Stimulated activated naive CD4-positive, alpha-beta T cell treated with Interleukin-2 at 50 U/mL for 16 hours (primary cell): ENCODE measurements at places on chromosomes 1 and 21.

DNA sequence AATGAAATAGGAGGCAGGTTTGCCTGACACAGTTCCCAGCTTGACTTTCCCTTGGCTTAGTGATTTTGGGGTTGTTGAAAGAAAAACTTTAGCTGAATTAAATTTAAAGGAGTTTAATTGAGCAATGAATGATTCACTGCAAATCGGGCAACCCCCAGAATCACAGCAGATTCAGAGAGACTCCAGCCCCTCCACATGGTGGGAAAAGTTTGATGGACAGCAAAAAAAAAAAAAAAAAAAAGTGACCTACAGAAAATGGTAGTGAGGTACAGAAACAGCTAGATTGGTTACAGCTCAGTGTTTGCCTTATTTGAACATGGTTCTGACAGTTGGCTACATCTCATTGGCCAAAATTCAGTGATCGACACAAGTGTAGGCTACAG, 12.6 kb upstream of the IFNAR2 start:
- DNase-seq = no peak

- DNase-seq = no peak
Measured at GRCh38 chr1:73744985-73745384, 453.0 kb downstream of the LRRIQ3 start.

GRCh38 chr1:188043536-188044245, 1214.9 kb downstream of the PLA2G4A start:
- DNase-seq = no peak

GRCh38 chr1:113659556-113659955, 99.7 kb downstream of the PHTF1 start:
- DNase-seq = no peak

- no peak for DNase-seq
Measured at GRCh38 chr1:158675563-158676323, 10.8 kb downstream of the SPTA1 start.

GRCh38 chr21:37849506-37850102, 66.7 kb downstream of the KCNJ6 start:
- no peak for DNase-seq

- DNase-seq = peak; percentile 35
Measured at GRCh38 chr1:2528966-2529783, 888 bp downstream of the HES5 start.

GRCh38 chr1:186518395-186518794, 57.5 kb upstream of the PDC start:
- DNase-seq = no peak

GRCh38 chr1:39395357-39395831, 96.0 kb upstream of the BMP8A start:
- no peak for DNase-seq

- DNase-seq = no peak
Measured at GRCh38 chr1:182707122-182707521, 22.7 kb upstream of the RGS8 start.

- DNase-seq = no peak
Measured at GRCh38 chr1:1176931-1177330, 3.3 kb downstream of the TTLL10 start.

DNA sequence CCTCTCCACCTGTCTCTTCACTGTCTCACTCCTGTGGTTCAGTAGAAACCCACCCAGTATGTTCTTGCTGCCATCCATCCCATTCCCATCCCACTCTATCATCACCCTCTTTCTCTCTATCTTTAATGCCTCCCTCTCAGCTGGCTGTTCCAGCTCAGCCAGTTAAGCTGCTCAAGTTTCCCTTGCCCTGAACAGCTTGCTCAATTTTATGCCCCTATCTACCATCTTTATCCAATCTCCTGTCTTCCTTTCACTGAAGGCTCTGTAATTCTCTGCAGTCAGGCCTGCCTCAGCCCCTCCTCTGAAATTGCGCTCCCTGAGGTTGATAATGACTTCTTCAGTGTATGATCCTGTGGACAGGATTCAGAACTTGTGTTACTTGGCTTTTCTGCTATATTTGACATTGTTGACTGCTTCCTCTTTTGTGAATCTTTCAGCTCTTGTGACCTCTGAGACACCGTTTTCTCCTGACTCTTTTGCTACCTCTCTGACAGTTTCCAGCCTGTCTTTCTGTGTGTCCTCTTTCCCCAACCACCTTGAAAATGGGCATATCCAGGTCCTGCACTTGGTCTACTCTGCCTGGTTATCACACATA, 13.9 kb upstream of the BCAR3 start:
- DNase-seq = no peak

GRCh38 chr1:114670083-114671010, 498 bp upstream of the DENND2C start:
- DNase-seq = peak; percentile 89

GRCh38 chr1:227886993-227887696, 60.6 kb downstream of the WNT9A start:
- DNase-seq = peak; percentile 29

- no peak for DNase-seq
Measured at GRCh38 chr21:40143822-40144525, 276.7 kb downstream of the PCP4 start.

GRCh38 chr1:78722521-78722920, 72.9 kb downstream of the IFI44 start:
- DNase-seq = no peak

- DNase-seq = no peak
Measured at GRCh38 chr1:46961066-46961758, 19.9 kb upstream of the CYP4A11 start.

GRCh38 chr1:37861151-37861550, 1.8 kb upstream of the MTF1 start:
- no peak for DNase-seq

GRCh38 chr21:31268090-31268489, 76.0 kb downstream of the TIAM1 start:
- no peak for DNase-seq

DNA sequence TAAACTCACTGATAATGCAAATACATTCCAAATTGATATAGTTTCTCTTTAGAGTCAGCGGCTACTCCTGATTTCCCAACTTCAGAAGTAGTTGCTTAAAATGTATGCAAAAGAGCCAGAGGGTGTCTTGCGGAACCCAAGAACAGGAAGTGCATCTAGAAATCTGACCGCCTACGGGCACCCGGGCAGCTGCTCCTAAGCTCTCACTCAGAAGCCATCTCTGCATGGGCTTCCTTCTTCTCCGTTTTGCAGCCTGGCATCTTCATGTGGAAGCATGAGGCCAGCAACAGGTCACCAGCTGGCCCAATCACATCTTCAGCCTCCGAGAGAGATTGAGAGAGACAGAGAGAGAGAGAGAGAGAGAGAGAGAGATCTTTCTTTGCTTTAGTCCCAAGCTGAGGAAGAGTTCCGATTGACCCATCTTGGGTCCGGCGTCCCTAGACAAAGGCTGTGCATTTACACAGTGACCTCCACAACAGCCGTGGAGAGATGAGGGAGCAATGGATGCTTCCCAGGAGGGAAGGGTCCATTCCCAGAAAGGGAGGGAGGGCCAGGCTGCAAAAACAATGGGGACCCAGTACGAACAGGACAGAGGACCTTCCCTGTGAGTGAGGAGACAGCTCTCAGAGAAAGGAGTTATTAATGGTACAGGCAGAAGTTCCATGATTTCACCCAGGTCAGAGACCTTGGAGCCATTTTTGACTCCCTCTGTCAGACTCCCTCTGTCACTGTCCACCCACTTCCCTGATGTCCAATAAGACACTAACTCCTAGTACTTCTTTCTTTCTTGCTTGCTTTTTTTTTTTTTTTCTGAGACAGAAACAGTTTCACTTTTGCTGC, 28.2 kb upstream of the SLC30A1 start:
- DNase-seq = no peak

DNA sequence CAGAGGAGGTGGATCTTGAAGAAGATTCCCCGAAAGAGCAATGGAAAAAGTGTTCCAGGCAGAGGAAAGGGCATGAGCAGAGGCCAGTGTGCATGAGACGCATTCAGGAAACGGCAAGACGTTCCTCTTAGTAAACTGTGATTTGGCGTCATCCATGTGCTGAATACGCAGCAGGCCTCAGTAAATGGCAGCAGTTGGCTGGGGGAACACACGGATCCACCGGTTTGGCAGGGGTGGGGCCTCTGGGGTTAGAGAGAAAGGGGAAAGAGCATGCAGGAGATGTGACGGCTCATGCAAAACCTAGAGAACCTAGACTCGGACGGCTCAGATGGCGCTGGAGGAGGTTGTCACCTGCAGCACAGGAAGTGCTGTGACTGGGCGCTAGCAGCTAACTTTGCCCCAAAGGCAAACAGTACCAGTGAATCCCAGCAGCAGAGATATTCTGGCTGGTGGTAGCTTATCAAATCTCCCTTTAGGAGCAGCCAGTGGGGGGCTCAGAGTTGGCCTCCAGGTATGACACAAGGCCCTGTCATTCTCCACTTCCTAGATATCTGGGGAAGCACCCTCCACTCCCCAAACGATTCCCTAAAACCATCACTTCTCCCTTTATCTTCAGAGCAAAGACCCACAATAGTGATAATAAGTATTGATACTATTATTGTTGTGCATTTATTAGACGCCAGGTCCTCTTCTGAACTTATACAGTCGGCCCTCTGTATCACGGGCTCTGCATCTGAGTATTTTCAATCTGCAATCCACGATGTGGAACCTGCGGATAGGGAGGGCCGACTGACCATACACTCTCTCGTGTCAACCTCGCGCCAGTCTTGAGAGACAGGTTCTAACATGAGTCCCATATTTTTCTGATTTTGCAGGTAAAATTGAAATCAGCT, 7.6 kb downstream of the LAPTM5 start:
- peak; percentile 58 for DNase-seq

- no peak for DNase-seq
Measured at GRCh38 chr1:231926340-231926739, 299.8 kb downstream of the DISC1 start.

DNA sequence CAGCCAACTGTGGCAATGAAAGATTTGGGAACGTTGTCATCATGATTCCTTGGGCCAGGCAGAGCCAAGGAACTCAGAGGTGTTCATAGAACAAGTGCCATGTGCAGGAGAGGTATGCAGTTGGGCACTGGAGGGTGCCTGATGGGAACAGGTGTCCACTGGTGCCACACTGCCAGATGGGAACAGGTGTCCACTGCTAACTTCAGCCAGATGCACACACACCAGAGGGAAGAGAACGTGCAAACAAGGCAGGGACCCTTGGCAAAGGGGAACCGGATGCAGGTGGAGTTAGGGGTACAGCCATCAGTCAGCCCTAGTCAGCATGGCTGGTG, 13.5 kb downstream of the OLFML2B start:
- no peak for DNase-seq

GRCh38 chr21:36047139-36047538, 13.2 kb downstream of the SETD4 start:
- DNase-seq = no peak

DNA sequence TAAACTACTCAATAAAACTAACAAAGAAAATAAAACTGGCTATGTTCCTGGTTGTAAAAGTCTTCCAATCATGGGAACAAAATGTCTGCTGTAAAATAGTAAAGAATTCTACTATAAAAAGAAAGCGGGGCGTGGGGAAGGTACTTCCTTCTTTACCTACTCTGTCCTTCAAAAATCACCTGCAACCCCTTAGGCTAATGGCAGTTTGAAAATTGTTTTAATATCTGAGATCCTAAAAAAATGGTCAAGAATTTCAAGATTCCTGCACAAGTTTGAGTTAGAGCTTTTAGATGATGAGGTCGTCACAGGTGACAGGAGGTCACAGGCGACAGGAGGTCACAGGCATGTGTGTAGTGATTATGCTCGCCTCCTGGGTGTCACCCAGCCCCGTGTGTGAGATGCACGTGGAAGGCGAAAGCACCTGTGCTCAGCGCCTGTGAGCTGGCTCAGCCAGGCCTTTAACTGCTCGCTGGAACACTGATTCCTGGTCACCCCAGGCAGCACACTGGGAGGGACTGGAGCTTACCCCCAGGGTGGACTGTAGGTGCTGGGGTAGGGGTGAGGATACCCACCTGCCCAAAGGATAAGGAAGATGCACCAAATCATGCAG, 18.6 kb upstream of the TMPRSS2 start:
- DNase-seq = no peak

DNA sequence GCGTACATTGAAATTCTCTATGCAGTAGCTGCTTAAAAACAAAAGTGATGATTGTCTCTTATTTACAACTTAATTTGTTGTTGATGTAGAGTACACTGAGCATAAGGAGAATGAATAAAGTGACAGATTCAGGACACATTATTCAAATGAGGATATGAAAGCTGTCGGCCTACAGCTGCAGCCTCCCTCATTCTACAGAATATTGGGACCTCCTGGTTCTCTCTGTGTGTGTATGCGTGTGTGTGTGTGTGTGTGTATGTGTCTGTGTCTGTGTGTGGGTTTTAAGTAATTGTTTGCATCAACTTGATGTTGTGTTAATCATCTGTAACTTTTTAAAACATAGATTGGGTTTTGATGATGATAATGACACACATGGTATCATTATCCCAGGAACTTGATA, 17.9 kb downstream of the PROX1 start:
- DNase-seq = no peak

DNA sequence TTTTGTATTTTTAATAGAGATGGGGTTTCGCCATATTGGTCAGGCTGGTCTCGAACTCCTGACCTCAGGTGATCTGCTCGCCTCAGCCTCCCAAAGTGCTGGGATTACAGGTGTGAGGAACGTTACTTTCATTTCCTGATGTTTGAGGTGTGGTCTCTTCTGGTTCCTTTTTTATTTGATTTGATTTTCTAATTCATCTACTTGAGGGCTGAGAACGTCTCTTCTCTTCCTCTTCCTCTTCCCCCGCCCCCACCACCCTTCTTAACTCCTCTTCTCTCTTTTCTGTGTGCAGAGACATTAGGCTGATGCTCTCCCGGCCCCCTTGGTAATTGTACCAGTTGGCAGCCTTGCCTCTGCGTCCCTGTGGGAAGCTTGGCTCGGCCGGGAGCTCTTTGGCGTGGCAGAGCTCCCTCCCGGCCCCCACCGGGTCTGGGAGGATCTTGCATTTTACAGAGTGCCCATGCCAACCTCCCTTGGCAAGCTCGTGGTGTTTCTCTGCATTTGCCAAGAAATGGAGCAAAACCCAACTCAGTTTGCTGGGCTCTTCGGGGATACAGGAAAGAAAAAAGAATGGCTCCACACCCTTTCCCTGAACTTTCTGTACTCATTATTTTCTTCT, 19.9 kb downstream of the CRYAA start:
- DNase-seq = no peak

GRCh38 chr21:41483415-41483814, 24.5 kb downstream of the TMPRSS2 start:
- DNase-seq = no peak

- no peak for DNase-seq
Measured at GRCh38 chr1:100606438-100606837, 68.5 kb downstream of the GPR88 start.

- peak; percentile 35 for DNase-seq
Measured at GRCh38 chr21:44867999-44868700, 5.3 kb downstream of the PTTG1IP start.

DNA sequence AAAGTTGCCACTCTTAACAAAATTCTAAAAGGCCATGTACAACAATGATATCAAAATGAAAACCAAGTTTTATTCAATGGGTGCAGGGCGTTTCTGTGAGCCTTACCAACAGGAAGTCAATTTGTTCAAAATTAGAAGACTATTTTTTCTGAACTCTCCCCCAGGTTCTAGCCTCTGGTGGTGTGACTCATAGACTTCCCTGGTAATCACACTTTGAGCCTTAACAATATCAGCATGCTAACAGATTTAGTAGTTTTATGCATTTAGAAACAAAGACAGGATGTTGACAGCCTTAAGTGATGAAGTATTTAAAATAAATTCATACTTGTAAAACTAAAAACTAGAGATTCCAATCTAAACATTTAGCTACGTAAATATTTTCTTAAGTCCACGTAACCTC, 88.4 kb downstream of the LRRC8C start:
- peak; percentile 11 for DNase-seq
